Chondrocyte (in vitro differentiated cells): ENCODE measurements at places on chromosomes 12 and 14.

GRCh38 chr12:113318900-113319628, 15.8 kb downstream of the SLC8B1 start:
- DNase-seq: no peak

GRCh38 chr14:58072288-58073071, 79.5 kb downstream of the ARMH4 start:
- DNase-seq: no peak

DNA sequence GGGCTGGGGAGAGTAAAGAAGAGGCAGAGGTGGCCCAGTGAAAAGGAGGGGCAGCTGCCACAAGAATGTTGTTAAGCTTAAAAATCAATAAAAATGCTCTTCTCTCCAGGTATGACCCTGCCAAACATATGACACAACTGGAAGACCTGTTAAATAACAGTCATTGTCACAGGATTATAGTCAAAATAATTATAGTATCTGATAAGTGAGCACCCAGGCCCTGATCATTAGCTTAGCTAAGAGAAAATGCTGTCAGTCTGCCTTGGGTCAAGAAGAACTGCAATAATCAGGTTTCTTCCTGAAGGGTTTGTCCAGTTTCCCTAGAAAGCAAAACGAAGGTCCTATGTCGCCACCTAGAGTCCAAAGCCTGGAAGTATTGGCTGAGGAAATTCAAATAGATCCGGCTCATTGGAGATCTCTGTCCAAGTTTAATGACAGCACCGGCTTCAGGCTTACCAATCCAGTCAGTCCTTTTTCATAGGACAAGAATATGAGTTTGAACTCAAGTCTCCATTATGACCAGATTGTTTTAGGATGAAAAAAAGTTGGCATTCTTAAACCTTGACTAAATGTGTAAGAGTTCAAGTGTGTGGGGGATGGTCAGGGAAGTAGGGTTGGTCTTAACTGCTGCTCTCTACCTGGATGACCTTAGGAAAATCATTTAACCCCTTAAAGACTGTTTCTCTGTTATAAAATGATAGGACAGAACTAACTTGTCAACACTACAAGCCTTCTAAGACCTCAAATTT, 22.5 kb upstream of the NKX2-8 start:
- DNase-seq: no peak

- no peak for DNase-seq
Observed at GRCh38 chr14:21846227-21846885, 172.7 kb upstream of the OR4E1 start.

DNA sequence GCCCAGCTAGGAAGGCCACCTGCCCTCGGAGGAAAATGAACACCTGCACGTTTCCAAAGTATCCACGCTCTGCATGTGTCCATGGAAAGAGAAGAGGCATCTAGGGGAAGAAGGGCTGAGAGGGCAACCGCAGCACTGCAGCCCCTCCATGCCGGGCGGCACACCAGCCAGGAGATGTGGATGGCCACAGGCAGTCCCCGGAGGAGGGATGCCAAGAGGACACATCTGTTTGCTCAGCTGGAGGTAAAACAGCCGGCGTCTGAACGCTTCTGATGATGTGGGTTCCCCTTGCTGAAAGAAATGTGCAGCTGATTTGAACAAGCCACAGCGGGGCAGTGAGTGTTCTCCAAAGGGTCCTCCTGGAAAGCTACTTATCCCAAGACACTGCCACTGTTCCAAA, 34.0 kb downstream of the CHGA start:
- DNase-seq: peak; percentile 75
